ENCODE measurements at places on chromosomes 1 and 21.

- no peak for DNase-seq
Observed at GRCh38 chr1:229828461-229828860, 202.4 kb downstream of the URB2 start.

DNA sequence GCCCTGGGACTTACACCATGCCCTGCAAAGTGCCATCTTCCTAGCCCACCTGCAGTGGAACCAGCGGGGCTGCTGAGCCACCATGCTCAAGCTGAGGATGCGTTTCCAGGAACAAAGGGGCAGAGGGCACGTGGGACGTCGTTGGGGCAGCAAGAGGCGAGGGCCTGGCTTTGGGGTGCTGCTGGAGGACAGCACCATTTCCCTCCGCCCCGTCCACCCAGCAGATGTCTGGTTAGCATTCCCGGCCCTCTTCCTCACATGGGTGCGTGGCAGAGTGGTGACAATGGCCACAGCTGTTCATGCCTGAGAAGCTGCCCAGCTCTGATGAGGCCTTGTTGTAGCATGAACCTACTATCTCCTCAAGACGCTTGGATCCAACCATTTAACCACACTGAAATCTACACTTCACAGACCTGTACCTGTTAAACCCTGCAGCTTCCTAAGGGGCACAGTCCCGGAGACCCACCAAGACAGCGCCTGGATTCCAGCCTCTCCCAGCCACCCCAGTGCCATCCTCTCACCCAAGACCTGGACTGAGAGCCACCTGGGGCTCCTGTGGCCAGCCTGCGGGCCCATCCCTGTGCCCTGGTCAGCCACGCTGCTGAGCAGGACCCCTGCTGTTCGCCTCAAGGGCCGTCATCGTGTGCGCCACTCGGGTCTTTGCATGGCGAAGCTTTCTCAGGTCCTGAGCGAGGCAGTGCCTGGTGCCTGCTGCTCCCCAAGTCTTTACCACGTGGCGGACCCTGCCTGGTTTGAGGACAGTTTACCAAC, 33.2 kb downstream of the SLC45A1 start:
- DNase-seq: no peak

DNA sequence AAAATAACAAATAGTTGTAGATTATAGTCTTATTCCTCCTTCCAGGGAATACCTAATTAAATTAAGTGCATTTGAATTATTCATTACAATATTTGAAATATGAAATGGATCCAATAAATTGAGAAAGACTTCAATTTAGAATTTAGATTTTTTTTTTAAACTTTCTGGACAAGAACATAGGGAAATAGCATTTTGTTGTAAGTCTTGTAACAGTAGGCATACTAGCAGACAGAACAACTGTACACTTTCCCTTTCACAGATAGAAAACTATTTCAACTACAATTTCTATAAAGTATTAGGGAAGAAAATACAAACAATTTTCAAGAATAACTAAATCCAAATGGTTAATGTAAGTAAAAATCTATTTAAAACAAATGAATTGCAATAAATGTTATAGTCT, 577.5 kb downstream of the USP25 start:
- no peak for DNase-seq

DNA sequence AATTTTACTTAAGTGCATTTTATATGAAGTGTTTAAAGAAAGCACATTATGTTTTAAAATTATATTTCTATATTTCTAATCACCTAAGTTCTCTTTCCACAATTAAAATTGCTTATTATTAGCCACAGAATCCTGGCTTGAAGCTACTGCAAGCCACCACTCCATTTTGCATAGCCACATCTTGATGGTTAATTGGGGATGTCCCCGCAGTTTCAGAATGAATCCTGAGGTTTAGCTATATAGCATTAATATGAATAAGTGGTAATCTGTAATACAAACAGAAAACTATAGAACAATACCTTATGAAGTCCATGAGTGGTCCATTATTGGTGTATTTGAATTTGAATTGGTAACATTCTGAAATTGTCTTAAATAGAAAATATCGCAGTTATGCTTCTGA, 11.6 kb upstream of the GOLPH3L start:
- DNase-seq: no peak

DNA sequence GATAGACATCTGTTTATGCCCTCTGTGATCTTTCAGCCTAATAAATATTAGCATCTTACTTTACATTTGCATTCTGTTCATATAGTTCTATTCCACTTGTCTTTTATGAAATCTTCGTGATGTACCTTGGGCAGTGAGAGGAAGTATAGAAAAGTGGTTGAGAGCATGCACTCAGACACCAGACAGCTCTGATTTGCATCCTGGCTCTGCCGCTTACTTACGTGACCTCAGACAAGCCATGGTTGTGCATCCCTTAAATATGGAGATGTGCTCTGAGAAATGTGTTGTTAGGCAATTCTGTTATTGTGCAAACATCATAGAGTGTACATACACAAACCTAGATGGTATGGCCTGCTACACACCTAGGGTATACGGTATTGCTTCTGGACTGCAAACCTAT, 22.9 kb downstream of the OVGP1 start:
- no peak for DNase-seq

GRCh38 chr21:38493549-38494250, 4.6 kb downstream of the ERG start:
- no peak for DNase-seq

GRCh38 chr1:112472142-112472541, 36.6 kb upstream of the WNT2B start:
- no peak for DNase-seq

DNA sequence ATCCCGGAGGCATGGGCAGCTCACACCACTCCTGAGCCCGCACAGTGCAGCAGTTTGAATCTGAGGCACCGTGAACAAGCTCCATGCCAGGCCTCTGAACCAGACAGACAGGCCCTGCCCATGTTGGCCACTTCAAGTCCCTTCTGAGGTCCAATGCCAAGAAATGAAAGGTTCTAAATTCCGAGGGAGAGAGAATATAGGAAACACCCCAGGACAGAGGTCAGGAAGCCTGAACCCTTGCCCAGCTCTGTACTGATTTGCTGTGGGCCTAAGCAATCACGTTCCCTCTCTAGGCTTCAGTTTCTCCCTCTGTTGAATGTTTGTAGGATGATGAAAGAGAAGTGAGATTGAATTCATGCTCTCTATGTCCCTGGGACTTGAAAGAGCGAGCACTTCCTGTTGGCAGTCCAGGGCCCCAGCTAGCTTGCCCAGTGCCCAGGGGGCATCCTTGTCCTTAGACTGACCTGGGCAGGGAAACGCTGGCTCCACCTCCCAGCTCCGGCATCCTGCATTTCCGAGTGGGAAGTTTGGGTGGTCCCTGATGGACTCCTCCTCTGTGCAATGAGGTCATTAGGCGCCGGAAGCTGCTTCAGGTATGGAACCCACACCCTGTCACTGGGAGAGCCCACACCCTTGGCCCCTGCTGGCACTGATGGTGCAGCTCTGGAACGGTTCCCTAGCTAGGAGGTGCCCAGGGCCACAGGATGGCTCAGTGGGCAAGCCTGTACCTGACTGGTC, 242.4 kb upstream of the TMEM51 start:
- no peak for DNase-seq

DNA sequence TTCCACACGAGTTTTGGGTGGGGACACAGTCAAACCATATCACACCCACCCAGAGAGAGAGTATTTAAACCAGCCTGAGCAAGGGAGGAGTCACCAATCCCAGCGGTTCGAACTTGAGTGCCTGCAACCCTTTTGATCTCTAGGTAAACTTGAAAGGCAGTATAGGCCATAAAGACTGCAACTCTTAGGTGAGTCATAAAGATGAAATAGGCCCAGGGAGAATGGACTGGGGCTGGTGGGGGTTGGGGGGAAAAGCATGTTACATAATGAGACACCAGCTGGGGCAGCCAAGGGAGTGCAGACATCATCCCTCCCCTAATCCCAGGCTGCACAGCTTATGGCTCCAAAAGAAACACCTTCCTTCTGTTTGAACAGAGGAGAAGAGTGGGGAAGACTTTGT, 99.8 kb upstream of the LHX8 start:
- DNase-seq: no peak

DNA sequence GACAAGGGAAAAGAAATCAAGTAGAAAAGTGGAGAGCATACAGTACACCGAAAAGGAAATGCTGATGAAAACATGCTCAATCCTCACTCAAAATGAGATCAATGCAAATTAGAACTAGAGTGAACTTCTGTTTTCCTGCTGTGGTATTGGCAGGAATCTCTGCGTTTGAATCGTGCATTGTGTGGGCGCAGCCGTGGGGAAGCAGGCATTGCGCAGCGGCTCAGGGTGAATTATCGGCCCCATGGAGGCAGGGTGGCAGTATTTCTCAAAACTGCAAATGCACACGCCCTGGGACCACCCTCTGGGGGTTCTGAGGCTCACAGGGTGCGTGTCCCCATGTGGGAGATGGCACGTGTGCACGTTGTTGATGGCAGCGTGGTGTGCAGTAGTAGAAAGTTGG, 140.6 kb downstream of the PEX14 start:
- no peak for DNase-seq

DNA sequence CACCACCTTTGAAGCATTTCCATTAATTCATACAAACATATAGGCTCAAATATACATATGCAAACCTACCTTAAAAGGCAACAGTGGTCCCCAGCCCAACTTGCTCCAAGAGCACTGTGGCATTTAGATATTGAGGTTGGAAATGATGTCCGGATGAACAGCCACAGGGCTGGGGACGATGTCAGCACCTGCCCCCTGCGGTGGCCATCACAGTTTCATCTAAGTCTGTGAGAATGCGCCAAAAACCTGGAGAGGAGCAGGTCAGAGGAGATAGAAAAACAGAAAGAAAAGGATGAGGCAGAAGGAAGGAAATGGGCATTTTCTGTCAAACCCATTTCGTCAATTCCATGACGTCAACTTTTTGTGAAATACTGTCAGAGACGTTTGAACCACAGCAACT, 67.4 kb downstream of the TIAM1 start:
- DNase-seq: no peak

- DNase-seq: no peak
Observed at GRCh38 chr1:218383681-218384080, 38.5 kb downstream of the TGFB2 start.

GRCh38 chr1:243770860-243771259, 79.2 kb downstream of the AKT3 start:
- no peak for DNase-seq

GRCh38 chr1:54326543-54327385, 79.4 kb downstream of the SSBP3 start:
- no peak for DNase-seq
